ENCODE measurements at places on chromosomes 3 and 15.

GRCh38 chr15:40032125-40032839, 6.7 kb downstream of the SRP14 start:
- no peak for DNase-seq

DNA sequence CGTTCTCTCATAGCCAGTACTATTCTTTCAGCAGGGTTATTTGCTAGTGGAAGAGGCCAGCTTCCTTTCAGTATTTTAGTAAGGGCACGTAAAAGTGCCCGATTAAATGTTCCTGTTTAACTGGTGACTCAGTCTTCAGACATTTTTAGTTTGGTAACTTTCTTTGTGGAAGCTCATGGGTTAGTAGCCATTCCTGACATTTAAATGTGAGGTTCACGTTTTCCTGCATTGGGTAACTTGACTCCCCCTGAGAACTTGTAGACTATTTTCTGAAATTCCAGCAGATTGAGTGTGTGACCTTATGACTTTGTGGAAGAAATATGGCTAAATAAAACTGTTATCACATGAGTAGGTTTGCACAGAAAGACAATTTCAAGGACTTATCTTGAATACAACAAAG, 16.9 kb downstream of the ABHD2 start:
- DNase-seq = no peak

DNA sequence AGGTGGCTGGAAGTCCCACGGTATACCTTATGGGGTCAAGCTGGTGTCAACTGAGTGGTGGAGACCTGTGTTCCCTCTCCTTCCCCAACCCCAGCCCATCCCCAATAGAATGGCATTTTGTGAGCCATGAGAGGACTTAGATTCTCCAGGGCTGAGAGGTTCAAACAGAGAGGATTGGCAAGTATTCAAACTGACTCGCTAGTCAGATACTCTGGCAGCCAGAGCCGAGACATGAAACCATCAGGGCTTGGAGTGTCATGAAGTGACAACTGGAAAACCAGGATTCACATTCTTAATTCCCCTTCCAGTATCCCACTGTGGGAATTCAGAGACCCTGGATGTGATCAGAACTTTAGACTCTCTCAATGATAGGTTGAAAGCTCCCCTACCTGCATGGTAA, 159.4 kb upstream of the SNTN start:
- no peak for DNase-seq

DNA sequence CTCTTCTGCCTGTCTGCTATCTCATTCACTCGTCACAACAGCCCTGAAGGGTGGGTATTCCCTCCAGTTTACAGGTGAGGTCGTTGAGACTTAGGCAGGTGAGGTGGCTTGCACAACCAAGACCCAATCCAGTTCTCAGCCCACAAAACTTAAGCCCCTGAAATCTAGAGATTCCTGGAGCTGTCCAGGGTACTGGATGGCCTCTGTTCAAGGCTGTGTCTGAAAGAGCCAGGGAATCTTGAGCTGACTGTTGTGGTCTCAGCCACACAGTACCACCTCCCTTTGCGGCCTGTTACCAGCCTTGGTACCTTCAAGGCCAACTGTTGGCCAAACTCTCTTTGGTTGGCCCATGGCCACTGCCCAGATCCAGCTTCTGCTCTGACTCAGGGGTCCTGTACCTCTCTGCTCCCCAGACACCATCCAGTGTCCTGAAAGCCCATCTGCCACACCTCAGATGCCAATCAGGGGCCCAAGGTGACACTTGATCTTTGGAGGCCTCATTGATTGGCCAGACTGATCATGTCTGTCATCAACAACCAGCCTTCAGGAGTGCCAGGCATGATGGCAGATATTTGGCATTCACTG, 10.9 kb upstream of the FAM107A start:
- no peak for DNase-seq

GRCh38 chr15:77384589-77385359, 35.1 kb downstream of the PEAK1 start:
- DNase-seq = no peak

GRCh38 chr3:39809995-39810595, 686 bp downstream of the MYRIP start:
- DNase-seq = peak; percentile 44

DNA sequence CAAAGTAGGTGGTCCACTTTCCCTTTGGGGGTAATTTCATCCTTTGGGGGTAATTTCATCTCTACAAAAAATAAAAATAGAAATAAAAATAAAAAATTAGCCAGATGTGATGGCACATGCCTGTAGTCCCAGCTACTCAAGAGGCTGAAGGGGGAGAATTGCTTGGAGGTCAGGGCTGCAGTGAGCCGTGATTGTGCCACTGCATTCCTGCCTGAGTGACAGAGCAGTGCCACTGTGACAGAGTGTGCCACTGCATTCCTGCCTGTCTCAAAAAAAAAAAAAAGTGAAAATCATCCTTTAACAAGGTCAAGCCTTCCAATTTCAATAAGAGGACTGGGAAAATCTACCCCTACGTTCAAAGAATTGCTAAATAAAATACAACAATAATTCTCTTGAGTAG, 22.8 kb downstream of the SERP1 start:
- no peak for DNase-seq

DNA sequence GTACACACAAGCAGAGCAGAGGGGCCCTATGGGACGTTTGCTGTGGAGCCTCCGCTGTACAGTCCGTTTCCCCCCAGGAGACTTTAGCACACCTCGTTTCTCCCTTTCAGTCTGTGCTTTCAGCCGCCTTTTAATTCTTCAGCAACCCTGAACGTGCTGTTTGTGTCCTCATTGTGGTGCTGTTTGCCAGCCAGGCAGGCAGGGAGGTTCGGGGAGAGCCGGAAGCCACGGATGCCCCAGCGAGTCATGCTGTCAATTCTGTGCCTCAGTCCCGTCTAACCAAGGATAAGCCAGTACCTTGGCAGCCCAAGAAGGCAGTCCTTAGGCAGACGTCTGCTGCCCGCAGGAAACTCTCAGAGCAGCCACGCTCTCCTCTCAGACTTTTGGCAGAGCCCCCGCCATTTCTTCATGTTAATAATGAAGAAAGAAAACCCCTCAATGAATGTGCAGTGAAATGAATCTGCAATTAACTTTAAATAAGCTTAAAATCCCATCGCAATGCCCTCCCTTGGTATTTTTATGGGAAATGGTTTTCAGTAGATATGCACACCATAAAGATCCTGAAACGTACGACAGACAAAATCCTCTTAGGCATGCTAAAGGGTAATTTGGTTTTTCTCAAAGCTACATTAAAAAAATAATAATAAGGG, 158.6 kb downstream of the UACA start:
- peak; percentile 74 for DNase-seq

DNA sequence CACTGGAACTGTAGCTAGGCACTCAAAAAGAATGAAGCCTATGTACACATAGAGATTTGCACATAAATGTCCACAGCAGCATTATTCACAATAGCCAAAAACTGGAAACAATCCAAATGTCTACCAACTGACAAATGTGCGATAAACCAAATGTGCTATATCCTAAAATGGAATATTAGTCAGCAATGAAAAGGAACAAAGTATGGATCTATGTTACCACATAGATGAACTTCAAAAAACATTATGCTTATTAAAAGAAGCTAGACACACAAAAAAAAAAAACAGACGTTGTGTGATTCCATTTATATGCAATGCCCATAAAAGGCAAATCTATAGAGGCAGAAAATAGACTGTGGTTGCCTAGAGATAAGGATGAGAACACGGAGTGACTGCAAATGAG, 39.7 kb downstream of the SRGAP3 start:
- peak; percentile 89 for DNase-seq

DNA sequence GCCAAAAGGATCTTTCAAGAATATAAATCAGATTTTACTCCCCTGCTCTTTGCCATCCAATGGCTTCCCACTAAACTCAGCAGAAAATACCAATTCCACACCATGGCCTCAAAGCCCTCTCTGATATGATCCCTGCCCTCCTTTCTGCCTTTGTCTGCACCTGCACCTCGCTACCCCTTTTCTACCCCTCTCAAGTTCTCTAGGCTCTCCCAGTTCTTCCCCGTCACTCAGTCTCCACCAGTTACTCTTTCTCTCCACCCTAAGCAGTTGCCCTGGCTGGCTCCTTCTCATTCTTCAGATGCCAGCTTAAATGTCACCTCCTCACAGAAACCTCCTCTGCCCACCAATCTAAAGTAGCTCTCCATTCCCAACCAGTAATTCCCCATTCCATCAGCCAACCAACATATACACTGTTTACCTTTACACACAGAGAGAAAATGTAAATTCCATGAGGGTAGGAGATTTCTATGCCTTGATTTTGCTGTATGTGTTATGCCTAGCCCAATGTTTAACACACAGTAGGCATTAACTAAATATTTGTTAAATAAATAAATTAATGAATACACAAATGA, 93.6 kb upstream of the LPP start:
- no peak for DNase-seq

DNA sequence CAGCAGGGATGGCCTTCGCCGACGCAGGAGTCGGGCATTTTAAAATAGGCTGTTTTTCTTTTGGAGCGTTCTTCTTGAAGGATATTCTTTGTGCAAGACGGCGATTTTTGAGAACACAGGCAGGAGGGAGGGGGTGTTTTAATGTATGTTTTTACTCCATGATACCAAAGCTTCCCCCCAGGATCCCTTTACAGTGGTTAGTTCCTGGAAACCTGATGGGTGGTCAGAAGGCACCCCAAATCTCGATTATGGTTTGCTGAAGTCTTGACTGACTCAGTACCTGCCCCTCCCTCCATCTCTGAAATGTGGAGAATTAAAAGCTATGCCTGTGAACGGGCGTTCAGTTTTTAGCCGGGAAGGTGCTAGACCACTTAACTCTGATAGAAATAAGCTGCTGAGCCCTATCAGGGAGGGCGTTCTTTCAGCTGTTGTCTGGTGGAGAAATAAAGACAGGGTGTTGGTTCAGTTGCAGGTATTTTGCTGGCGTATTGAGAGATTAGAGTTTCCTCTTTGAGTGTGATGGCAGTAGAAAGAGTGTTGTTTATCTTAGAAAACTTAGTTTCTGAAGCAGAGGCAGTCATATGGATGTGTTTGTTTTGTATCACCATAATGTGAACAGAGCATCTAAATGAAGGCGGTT, 3.4 kb downstream of the IGF1R start:
- DNase-seq = peak; percentile 33

- no peak for DNase-seq
Measured at GRCh38 chr15:95742836-95743235, 587.7 kb upstream of the NR2F2 start.

DNA sequence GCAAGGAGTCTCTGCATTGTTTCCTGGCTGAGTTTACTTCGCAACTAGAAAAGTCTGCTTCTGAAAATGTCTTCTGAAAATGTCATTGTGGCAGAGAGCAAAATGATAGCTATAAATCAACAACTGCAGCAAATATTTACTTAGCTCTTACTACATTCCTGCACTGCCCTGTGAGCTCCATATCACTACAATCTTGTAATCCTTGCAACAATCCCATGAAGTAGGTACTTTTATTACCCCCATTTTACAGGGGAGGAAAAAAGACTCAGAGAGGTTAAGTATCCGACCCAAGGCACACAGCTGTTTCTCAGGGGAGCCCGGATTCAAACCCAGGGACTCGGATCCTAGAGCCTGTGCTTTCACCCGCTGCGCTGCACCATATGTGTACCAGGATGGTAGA, 34.2 kb upstream of the SPTBN5 start:
- DNase-seq = no peak

- DNase-seq = no peak
Measured at GRCh38 chr15:39429898-39430357, 151.0 kb upstream of the THBS1 start.

- DNase-seq = no peak
Measured at GRCh38 chr3:183554377-183554776, 1.1 kb downstream of the KLHL6 start.

DNA sequence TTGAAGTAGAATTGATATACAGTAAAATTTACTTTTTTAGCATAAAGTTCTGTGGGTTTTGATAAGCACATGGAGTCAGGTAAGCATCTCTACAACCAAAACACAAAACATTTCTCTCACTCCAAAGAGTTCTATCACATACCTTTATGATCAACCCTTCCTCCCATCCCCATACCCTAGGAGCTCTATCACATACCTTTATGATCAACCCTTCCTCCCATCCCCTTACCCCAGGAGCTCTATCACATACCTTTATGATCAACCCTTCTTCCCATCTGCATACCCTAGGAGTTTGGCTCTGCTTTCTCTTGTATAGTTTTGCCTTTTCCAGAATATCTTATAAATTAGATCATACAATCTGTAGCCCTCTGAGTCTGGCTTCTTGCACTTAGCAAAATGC, 315.1 kb downstream of the ROBO2 start:
- no peak for DNase-seq

DNA sequence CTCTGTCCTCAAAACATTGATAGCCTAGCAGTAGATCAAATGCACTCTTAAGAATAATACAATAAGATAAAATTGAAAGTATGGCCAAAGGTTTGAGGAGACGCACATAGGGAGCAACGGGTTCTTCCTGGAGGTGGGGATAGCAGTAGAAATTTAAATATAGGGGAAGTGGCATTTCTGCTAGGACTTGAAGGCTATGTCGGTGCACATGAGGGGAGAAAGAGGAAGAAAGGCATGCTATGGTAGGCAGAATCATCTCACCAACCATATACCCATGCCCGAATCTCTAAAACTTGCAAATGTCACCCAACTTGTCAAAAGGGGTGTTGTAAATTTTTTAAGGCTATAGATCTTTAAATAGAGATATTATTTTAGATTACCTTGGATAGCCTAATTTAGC, 735.1 kb upstream of the LMCD1 start:
- DNase-seq = no peak

- DNase-seq = no peak
Measured at GRCh38 chr3:139772539-139773500, 95.0 kb upstream of the NMNAT3 start.

- no peak for DNase-seq
Measured at GRCh38 chr3:82281205-82281604, 519.8 kb upstream of the GBE1 start.

DNA sequence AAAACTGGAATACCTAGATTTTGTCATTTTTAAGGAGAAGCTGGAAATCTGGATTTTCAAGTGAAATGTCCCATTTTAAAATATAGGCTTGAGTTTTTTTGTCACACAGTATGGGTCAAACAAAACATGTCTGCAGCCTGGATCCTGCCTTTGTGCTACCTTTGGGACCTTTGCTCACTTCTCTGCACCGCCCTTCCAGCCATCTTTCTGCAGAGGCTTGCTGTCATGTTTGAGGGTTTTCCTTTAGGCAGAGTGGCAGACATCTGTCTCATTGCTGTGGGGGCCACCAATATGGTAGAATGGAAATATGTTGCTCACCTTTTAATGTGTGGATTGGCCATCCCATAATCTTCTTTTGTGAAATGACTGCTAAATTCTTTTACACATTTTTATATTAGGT, 136.3 kb downstream of the EEFSEC start:
- no peak for DNase-seq

DNA sequence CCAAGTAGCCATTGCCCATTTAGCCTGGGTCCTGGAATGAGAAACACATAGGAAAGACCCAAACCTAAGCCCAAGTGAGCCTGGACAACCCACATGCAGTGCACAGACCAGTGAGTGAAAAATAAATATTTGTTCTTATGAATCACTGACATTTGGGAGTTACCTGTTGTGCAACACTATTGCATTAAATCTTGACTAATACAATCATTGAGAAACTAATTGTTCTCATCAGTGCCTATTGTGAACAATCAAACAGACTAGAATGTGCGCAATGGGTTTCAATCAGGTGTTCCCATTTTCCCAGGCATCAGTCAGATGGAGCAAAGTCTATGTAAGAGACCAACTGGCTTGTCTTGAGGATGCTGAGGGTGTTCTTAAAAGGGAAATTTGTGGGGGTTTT, 54.7 kb upstream of the CNOT10 start:
- no peak for DNase-seq

All from brain (organoid and tissue), 16 donors.